ENCODE measurements at places on chromosomes 6 and 20.

- DNase-seq = peak; percentile 89
Measured at GRCh38 chr6:149925974-149926777, 3.3 kb upstream of the RAET1G start.

DNA sequence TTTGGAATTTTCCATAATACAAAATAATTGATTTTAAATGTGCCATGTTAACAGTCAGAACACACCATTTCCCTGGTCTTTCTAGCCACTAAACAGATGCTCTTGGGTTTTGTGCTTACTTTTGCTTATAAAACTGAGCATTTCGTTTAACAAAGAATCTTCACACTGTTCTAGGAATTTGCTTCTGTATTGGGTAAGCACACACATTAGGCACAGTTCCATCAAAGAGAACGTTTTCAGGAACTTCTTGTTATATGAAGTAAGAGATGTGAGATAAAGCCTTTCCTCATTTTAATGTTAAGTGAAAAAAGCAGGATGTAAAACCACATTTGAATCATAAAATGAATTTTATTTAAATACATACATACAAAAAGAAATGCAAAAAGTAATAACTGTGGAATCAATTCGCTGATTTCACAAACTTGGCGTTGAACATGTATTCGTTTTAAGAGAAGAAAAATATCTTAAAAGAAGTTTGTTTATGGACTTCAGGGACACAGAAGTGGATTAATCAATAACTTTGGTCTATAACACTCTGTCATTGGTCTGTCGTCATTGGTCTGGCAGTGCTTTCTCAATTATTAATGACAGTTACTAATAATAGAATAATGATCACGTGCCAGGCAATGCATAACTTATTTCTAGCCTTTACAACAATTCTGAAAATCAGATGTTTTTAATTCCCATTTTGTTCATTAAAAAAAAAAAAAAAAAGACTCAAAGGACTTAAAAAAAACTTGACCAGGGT is 199.9 kb upstream of the PRDM1 start:
- DNase-seq = no peak

- DNase-seq = no peak
Measured at GRCh38 chr6:30991891-30992290, 8.4 kb downstream of the MUC21 start.

DNA sequence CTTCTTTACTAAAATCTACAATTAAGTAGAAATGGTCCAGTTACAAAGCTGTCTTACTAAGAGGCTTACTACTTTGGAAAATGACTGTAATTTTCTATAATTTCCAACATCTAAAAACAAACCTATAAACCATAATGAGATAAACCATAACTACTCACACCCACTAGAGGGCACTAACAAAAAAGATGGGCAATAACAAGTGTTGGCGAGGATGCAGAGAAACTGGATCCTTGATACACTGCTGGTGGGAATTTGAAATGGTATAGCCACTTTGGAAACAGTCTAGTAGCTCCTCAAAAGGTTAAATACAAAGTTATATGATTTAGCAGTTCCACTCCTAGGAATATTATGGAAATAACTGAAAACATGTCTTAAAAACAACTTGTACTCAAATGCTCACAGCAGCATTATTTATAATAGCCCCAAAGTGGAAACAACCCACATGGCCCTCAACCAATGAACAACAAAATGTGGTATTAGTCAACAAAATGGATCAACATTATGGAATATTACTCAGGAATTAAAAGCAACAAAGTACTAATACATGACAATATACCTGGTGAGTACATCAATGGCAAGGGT is 50.6 kb downstream of the GJA10 start:
- no peak for DNase-seq

- no peak for DNase-seq
Measured at GRCh38 chr6:11198663-11199603, 33.5 kb downstream of the NEDD9 start.

DNA sequence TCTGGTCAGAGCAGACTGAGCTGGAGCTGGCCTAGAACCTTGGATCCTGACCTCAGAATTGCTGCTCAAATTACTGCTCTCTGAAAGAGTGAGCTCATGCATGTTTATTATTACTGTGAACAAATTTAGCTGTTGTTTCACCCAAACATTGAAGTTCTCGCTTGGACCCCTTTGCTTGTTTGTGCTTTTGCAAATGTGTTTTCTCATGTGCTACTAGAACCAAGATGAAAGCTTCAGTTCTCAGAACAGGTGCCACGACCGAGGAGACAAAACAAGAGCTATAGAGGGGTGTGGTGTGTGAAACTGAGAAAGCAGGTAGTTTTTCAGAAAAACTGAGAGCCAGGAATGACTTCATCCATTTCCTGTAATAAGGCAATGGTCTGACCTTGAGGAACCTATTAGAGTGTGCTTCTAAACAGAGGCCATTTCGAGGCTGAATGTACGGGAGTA is 50.0 kb upstream of the ESR1 start:
- DNase-seq = no peak

- DNase-seq = no peak
Measured at GRCh38 chr6:109892451-109893435, 85.4 kb upstream of the GPR6 start.

DNA sequence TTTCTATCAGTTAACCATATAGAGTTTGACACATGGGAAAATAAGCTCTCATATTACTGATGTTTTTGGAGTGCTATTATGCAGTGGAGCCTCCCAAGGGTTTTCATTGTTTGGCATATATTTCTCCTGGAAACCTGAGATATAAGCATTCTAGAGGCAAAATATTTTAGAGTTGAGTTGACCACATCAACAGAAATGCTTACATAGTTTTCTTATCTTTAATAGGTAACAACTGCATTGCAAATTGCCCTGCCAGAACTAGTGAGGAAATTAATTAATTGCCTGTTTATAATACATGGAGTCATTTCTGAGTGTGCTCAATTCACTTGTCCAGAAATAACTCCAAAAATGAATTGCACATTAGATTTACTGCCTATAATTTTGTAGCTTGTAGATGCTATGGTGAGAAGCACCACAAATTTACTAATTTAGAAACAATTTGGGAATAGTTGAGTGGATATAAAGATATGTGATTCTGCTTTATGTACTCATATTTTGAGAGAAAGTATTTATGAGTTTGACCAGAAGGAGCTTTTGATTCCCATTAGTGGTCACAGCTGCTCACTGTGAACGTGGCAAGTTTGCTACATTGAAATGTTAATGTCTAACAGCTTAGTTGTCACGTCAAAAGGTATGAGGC is 288.7 kb downstream of the CD109 start:
- no peak for DNase-seq

- no peak for DNase-seq
Measured at GRCh38 chr6:27847706-27848105, 64.5 kb downstream of the OR2B2 start.

- no peak for DNase-seq
Measured at GRCh38 chr6:34745277-34746103, 11.8 kb upstream of the SNRPC start.

GRCh38 chr6:105746509-105746908 is 339.6 kb upstream of the PRDM1 start:
- no peak for DNase-seq

DNA sequence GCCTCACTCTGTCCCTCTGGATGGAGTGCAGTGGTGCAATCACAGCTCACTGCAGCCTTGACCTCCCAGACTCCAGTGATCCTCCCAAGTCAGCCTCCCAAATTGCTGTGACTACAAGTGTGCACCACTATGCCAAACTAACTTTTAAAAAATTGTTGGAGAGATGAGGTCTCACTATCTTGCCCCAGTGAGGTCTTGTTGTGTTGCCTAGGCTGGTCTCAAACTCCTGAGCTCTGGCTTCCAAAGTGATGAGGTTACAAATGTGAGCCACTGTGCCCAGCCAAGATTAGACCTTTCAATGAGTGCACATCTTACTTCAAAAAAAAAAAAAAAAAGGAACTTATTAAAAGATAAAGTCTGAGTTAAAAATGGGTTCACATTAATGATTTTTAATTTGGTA is 1838.1 kb upstream of the DEFB115 start:
- no peak for DNase-seq

GRCh38 chr6:15953152-15953880 is 175.6 kb upstream of the MYLIP start:
- DNase-seq = no peak

GRCh38 chr20:34530342-34530741 is 14.1 kb downstream of the DYNLRB1 start:
- no peak for DNase-seq

- DNase-seq = no peak
Measured at GRCh38 chr20:433300-433975, 25.3 kb downstream of the RBCK1 start.

DNA sequence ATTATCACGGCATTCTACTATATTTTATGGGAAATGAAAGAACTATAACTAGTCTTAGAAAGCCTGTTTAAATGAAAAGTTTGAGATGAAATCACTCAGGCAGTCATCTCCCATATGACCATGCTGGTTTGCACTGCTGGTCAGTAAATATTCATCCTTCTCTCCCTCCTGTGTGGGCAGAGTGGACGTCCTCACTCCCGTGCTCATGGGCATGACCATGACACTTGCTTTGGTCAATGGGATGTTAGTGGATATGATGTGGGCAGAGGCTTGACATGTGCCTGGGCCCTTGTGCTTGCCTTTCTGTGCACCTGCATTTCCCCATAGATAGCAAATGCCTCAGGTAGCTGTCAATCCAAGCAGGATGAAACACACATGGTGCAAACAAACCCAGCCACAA is 93.1 kb upstream of the INSM1 start:
- no peak for DNase-seq

DNA sequence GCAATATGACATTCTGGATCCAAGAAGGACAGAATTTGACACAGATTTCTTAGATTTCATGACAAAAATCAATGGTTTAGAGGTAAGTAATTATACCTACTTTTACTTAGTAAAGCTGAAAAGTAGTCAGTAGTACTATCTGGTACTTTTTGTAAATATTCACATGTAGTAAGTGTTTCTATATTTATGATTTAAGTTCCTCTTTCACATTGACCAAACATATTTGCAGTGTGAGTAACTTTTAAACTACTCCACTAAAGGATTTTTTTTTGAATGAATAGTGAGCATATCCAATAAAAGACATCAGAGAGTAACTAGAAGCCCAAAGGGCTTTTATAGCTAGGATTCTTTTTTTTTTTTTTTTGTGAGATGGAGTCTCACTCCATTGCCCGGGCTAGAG is 60.8 kb downstream of the DNAH8 start:
- no peak for DNase-seq

DNA sequence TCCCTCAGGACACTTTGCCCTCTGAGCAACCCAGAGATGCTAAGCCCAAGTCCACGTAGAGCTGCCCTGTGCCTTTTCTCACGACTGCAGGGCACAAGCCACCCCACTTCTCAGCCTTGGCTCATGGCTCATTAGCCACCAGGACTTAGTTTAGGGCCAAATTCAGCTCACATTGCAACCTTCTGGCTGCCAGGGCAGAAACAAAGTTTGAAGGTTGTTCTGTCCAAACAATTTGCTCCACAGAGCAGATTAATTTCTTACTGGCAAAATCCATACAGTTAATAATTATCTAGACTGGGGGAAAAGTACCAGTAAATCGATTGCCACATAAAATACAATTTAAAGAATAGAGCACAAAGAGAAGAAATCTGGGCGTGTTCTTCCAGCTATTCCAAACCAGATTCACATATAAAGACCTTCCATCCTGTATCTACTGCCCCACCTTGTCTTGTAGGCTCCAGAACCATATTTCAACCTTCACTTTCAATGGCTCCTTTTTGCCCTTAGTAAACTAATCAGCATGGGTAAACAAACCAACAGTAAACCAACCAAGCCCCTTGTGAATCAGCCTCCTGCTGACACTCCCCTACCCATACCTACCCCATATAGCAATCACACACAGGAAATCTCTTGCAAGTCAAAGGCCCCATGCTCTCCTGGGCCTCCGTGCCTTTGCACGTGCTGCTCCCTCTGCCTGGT is 101.9 kb downstream of the QRSL1 start:
- no peak for DNase-seq

GRCh38 chr6:22706651-22707050 is 137.3 kb downstream of the HDGFL1 start:
- DNase-seq = no peak

- DNase-seq = no peak
Measured at GRCh38 chr6:89371849-89372505, 19.5 kb upstream of the UBE2J1 start.

DNA sequence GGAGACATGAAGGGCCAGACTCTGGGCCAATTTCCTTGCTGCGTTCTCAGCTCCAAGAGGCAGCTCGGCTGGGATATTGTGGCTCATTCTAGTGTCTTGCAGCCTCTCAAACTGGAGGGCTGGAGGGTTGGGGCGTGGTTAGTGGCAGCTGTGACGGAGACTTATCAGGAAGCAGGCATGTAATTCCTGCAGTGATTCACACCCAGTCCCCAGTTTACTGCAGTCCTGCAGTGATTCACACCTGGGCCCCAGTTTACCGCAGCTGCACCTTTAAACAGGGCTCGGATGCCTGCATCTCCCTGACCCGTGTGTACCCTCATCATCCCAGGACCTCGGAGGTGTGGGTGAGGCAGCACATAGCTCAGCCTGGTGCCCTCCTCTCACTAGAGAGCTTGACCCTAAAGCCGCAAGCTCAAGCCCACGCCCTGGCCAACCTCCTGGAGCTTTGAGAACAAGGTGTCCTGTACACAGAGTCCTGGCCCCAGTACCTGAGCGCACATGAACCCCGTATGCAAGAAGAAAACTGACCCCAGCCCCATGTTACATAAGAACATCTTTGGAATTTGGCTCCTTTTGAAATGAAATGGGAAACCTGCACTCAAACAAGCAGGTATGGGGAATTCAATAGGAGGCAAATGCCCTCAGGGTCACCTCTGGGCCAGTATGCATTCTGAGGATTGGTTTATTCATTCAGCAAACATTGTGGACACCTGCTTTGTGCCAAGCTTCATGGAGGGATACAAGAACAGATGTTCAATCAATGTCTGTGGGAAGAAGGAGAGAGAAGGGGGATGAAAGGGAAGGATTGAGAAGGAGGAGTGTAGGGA is 55.3 kb upstream of the FAM83D start:
- DNase-seq = no peak

GRCh38 chr6:20846602-20847028 is 312.4 kb downstream of the CDKAL1 start:
- no peak for DNase-seq

DNA sequence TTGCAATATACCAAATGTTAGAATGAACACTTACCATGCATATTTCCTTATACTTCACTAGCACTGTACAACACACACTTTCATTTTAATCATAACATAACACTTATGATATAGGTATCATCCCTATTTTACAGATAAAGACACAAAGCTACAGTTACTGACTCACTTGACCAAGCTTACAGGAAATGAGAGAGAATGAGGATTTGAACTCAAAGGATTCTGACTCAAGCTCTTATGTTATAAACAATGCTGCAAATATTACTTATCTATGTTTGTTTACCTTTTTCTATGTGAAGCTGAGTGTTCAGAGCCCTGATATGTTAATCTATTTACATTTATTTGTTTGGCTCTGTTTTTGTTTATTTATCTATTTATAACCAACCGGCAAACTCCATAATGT is 245.4 kb downstream of the PTPRK start:
- no peak for DNase-seq

GRCh38 chr6:56799989-56800388 is 154.9 kb upstream of the BEND6 start:
- DNase-seq = no peak

DNA sequence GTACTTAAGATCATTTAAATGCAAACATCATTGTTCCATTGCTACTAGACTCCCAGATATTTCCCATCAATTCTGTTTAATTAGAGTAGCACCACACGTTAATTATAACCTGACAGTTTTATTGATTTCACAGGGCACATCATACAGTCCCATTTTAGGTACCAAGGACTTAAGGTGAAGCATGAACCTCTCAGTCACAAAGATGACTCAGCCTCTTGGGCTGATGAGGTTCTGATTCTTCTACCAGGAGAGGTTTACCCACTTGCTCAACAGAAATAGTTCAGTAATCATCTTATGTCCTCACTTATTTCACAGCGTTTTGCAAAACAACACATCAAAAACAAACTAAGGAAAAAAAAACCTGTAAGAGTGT is 98.5 kb downstream of the HIVEP2 start:
- no peak for DNase-seq

Data from coronary artery (tissue), 2 donors.